ENCODE measurements at places on chromosomes 5 and 9. TPM values are rescaled to one million over a fixed set of nuclear protein-coding genes. Genes with fewer than 3 reads are reported as not detected.

DNA sequence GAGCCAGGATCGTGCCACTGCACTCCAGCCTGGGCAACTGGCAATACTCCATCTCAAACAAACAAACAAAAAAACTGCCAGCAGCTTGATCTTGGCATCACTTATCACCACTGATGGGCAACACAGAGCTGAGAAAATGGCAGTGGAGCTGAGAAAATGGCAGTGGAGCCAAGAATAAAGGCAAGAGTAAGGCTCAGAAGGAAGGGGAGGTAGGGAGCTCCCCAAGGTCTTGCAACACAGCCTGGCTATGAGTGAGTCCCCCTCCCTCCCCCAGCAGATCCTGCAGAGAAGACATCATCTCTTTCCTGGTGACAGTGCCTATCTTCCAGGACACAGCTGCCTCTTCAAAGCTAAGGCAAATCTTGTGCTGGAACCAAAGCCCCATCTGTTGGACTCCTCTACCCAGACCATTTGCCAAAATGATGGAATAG lies 70.3 kb downstream of the UGCG start:
- DNase-seq = no peak

DNA sequence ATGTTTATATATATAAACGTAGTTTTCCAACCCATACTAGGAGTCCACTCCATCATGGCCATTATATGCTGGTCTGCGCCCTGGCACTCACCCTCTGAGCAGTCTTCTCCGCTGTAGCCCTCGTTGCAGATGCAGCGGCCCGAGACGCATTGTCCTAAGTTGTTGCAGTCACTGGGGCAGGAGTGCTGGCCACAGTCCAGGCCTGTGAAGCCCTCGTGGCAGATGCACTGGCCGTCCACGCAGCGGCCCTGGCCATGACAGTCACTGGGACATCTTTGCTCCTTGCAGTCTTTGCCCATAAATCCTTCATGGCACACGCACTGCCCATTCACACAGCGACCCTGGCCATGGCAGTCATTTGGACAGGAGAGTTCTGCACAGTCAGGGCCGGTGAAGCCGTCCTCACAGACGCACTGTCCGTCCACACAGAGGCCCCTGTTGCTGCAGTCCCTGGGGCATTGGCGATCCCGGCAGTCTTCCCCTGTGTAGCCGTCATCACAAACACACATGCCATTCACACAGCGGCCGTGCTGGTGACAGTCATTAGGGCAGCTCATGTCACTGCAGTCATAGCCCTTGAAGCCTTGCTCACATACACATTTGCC lies 32.1 kb downstream of the TNC start:
- no peak for DNase-seq

GRCh38 chr5:170722316-170722715 lies 61.2 kb upstream of the GABRP start:
- no peak for DNase-seq

DNA sequence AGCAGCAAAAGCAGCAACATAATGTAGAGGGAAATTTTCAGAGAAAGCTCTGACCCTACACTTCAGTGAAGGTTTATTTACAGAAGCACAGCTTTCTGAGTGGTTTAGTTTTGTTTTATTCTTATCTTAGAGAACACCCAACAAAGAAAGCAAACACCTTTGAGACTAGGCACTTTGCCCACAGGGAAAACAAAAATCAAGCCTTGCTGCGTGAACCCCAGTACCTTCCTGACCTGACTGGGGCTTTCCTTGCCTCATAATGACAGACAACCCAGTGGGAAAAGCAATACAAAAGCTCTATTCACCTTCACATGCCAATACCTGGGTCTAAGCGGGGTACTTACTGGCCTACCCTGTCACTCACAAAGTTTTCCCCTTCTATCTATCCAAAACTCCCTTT lies 189.8 kb downstream of the HINT1 start:
- DNase-seq = no peak

DNA sequence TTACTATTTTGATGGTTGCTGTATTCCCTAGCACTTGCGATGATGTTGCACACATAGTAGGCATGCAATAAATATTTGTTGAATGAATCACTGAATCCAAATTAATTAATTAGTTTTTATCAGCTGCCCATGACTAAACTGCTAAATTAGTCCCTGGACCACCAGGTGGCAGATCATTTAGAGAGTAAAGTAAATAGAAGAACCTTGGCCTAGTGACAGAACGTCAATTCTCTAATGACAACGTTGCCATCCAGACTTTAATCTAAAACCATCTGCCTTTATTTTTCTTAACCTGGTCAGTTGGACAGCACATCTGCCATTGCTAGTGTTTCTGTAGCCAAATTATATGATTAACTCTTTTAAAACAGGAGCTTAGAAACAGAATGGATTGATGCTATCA lies 457.5 kb downstream of the KIF4B start:
- no peak for DNase-seq

- no peak for DNase-seq
Observed at GRCh38 chr5:174503461-174504265, 220.7 kb upstream of the MSX2 start.

GRCh38 chr5:102628441-102629175 lies 126.5 kb upstream of the PAM start:
- DNase-seq = no peak

DNA sequence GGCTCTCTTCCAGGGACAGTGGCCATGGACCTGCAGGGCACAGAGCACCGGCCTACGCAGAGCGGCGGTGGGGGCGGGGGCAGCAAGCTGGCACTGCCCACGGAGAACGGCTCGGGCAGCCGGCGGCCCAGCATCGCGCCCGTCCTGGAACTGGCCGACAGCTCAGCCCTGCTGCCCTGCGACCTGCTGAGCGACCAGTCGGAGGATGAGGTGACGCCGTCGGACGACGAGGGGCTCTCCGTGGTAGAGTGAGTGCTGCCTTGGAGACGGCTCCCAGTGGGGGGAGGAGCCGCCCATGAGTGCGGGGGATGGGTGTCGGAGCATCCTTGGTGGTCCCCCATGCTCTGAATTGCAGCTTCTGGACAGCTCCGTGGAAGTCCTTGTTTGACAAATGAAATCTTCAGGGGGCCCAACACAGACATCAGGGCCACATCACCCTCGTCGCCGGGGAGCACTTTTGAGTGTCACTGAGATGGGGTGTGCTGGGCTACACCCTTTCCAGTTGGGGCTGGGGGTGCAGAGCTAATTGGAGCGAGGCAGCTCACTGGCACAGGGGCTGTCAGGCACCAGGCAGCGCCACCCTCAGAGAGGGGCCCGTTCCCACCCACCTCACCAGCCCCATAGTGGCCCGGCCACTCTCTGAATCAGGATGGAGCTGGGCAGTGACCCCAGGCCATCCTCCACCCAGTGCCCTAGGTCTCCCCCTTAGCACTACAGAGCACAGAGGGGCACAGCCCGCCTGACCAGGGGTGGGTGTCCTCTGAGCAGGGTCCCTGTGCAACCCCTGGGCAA lies 70.9 kb downstream of the KCNT1 start:
- DNase-seq = no peak

- no peak for DNase-seq
Observed at GRCh38 chr5:36161361-36161760, 9.4 kb downstream of the SKP2 start.

DNA sequence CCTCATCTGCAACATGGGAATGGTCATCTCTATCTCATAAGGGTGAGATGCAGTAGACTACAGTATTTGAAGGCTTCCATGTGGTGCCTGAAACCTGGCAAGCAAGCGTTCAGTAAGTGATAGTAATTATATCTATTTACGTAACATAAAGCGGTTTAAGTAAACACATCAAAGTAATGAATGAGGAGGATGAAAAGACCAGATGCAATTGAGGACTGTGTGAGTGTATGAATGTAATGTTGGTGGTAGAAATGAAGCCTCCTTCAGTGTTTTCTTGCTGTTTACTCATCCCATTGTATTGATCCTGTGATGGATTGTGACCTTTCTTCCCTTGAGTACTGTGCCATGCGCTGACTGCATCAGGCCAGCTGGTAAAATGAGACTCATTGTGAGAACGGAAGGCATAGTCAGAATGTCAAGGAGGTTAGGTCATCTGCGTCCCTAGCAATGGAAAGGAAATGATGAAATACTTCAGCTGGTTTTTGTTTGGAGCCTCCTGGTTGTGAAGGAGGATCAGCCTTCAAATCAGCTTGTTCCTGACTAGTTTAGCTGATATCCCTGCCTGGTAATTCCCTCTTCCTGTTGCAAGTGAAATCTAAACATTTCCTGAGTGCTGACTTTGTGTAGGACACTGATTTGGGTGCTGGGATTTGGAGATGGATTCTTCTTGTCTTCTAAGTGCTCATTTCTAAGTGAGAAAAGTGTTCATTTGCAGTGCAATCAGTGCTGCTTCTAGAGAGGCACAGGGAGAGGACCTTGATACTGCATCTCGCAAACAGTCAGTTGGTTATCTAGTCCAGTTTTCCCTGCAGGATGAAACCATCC lies 35.6 kb downstream of the TNFSF8 start:
- DNase-seq = peak; percentile 59

DNA sequence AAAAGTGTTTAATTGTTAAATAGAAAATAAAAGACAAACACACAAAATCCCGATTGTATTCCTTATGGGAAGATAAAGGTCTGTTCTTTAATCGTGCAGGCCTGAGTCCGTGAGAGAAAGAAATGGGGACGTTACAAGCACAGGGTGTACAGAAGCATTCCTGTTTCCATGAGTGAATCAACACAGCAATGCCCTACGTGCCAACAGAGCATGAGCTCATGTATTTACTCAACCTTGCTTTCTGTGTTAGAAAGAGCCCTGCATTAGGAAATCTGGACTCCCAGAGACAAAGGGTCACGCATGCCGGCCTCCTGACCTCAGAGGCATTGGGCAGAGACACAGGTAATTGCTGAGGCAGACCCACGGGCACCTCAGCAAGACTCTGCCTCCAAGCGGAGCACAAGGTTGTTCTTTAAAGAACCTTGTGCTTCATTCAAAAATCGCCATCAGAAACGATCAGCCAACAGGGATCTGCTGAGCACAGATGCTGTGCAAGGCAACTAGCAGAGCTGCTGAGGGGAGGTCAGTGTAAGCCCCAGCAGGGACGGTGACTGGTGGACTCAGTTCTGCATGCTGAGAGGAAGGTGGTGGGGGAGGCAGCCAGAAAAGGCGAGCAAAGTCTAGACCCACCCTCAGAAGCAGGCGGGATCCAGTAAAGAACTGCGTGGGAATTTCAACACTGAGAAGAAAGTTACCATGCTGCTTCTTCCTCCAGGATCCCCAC lies 101.0 kb downstream of the TLE1 start:
- DNase-seq = no peak

DNA sequence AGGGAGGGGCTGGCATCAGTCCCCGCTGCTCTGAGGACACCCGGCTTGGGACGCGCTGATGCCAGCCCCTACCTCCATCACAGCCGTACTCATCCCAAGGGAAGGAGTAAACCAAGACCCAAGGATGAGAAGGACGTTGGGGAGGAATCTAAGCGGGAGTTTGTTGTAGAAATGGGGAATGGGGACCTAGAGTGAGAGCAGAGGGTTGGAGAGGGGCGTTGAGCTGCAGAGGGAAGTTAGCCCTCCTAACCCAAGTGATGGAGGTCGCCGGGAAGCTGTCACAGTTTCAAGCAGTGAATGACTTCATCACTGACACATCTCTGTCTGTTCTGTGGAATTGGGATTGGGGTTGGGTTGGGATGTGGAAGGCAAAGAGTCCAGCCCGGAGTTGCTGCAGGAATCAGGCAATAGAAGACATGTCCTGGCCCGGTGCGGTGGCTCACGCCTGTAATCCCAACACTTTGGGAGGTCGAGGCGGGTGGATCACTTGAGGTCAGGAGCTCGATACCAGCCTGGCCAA lies 759 bp upstream of the SUSD1 start:
- DNase-seq = no peak

GRCh38 chr9:95506678-95507463 lies 9.9 kb downstream of the PTCH1 start:
- peak; percentile 38 for DNase-seq

GRCh38 chr5:10289991-10290390 lies 17.7 kb downstream of the CMBL start:
- DNase-seq = no peak

DNA sequence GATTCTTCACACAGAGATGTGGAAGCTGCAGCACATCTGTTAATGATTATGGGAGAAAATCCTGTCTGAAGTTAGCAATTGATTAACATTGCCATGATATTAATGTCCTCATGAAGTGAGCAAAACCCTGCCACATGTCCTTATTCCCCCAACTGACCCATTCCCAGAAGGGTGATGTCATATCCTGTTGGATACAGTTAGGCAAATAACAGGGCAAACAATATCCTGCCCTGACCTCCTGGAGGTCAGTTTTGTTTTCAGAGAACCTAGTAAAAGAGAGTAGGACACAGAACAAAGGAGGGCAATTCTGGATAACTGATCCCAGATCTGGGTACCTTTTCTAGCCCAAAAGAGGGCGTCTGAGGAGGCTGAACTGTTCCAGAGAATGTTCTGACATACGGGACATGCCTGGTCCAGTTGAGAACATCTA lies 11.0 kb downstream of the ABLIM3 start:
- DNase-seq = no peak

DNA sequence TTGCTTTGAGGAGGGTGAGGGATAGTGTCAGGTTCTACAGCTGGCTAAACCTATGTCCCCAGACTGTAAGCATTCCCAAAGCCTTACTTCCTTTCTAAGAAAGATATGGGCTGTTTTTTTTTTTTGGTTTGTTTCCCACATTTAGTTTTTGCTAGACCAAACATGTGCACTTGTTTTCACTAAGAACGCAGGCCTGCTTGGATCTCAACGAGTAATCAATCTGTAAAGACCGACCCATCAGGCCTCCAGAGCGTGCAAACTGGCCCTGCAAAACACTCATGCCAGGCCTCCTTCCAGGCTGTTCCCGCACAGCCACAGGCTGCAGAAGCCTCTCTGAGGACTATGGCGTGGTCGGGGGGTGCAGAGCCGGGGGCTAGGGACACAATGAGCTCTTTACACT lies 304.8 kb upstream of the PANK3 start:
- DNase-seq = no peak

DNA sequence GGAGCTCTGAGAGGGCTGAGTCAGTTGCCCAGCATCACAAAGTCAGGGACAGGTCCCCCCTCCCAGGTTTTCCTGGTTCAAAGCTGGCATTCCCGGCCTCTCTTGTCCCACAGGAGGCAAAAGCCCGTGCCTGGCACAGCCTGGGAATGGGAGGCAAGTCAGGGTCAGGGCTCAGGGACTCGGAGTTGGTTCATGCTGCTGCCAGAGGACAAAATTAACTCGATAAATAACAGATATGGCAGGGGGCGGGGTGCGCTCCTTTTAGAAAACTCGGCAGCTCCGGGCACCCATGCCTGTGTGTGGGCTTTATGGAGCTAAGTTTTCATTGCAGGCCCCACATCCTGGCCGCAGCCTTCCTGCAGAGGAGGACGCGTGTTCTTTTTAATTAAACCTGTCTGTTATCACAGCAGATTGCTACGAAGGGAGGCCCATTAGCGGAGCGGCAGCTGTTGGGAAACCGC lies 62.8 kb upstream of the LMX1B start:
- DNase-seq = no peak

GRCh38 chr5:56175021-56175420 lies 58.1 kb downstream of the ANKRD55 start:
- DNase-seq = no peak

ARRDC3 gene
- 37.1 TPM for total RNA-seq

LRRTM2 gene
- total RNA-seq = 0.26 TPM

FRRS1L gene
- not detected for total RNA-seq

MAST4 gene
- total RNA-seq = 5.5 TPM

PRR7 gene
- total RNA-seq = 11.6 TPM

PCDH12 gene
- total RNA-seq = 0.26 TPM

HAND1 gene
- not detected for total RNA-seq
